Forelimb muscle (tissue), 1 donor: ENCODE measurements at places on chromosomes 12 and 14. TPM values are rescaled to one million over a fixed set of nuclear protein-coding genes. Genes with fewer than 3 reads are reported as not detected.

DNA sequence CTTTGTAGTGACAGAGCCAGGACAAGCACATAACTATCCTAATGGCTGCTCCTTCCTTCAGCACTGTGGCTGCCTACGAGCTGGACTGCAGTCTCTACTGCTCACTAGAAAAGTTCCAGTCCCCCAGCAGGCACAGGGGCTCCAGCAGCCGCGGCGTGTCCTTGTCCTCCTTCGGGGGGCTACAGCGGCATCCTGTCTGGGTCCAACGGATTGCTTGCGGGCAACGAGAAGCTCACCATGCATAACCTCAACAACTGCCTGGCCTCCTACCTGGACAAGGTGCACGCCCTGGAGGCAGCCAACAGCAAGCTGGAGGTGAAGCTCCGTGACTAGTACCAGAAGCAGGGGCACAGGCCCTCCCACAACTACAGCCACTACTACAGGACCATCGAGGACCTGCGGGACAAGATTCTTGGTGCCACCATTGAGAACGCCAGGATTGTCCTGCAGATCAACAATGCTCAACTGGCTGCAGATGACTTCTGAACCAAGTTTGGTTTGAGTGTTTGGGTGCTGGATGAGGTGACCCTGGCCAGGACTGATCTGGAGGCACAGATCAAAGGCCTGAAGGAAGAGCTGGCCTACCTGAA is 169.4 kb downstream of the NDUFA12 start:
- DNase-seq, result no peak

- no peak for DNase-seq
Measured at GRCh38 chr14:99672506-99673304, 11.4 kb upstream of the CYP46A1 start.

Gene FAM161B
- 7.4 TPM for polyA plus RNA-seq

DNA sequence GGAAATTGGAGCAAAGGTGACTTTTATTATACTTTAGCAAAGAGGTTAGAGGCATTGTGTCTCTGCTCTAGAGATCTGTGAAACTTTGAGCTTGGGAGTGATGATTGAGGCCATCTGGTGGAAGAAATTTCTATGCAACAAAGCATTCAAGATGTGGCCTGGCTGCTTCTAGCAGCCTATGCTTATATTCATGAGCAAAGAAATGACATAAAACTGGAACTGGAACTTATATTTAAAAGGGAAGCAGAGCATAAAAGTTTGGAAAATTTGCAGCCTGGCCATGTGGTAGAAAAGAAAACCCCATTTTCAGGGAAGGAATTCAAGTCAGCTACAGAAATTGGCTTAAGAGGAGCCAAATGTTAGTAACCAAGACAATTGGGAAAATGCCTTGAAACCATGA is 70.4 kb downstream of the SDR9C7 start:
- DNase-seq, result no peak

DNA sequence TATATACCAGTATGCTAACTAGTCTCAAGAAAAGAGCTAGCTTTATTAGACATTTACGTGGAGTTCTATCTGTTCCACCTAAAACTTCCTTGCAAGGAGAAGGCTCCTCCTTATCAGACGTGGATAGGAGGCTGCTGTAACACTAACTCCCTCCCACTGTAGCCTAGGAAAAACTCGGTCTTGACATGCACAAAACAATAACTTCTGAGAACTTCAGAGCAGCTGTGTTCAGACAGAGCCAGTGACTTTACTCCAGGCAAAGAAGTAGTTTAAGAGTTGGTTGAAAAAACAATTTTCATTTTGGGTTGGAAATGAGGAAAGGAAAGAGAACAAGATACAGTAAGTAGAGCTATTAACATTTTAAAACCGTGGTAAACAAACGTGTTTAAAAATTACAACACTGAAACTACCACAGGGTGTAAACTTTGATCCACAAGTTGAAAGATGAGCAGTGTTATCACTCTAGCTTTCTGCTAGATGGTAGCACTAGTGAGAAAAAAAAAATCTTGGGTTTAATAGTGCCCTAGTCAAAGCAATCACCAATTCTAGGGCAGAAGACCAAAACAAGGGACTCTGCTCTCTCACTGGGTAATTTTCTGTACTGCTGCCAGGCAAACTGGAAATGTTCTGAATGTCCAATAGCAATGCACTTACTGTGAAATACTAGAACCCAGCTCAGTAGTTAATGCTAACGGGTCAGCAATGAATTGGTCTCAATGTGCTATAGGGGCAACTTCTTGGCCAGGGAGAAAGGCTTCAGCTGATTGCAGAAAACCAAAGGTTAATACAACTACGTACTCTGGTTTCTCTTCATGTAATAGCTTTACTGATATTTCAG is 2.4 kb downstream of the ATF7 start:
- DNase-seq, result peak; percentile 70

Gene CPNE8
- 6.4 TPM for polyA plus RNA-seq

DNA sequence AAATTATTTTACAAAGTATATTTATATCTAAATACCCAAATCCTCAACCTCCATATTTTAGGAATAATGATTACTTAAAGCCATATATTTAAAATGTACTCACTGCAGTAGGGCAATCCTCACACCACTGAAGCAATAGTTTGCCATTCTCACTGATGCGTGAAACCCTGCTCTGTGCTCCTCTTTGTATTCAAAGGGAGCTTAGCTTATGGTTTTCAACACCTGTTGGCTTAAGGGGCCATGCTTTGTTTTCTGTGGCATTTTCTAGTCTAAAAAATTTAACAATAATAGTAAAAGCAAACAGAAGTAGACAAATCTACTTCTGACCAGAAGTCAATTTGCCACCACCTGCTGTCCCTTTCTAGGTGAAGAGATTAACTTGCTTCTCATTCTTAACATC is 294.6 kb downstream of the FLRT2 start:
- no peak for DNase-seq

Gene HOXC11
- polyA plus RNA-seq, result not detected
